ENCODE measurements at places on chromosomes 5 and 9.

GRCh38 chr5:40674661-40675235 lies 5.0 kb upstream of the PTGER4 start:
- no peak for DNase-seq

DNA sequence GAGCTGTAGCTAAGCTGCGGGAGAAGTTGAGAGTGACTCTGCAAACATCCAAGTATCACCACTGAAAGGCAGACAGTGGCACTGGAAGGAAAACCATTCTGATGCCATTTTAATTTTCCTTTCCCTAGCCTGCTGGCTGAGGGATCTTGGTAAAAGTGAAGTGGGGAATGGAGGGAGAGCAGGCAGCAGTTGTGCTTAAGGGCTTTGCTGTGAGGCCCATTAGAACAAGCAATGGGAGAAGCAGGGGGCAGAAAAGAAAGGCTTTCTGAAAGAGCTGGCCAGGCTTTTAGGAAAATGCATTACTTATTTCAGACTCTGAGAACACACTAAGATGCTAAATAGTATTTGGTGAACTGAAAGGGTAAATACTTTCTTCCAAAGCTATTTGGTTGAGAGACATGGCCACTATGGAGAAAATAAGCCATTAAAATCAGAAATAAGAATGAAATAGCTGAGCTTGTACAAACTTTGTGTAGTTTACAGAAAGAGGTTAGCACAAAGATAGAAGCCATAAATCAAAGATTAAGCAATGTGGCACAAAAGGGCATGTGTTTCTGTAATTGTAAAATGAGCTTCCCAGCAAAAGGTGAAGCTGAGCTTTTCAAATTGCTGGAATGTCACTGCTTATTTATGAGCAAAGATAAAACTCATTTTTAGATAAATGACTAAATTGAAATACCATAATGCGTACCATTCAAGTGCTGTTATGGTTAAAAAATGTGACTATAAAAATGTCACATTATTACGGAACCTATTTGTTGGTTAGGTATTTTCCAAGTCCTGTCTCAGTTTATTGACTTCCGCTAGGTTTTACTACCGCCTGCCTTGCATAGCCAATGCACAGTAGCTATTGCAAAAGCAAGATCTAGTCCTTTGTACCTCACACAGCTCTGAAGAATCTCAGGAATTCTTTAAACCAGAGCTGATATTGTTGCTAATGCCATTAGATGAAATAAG lies 20.8 kb downstream of the SNCAIP start:
- no peak for DNase-seq

DNA sequence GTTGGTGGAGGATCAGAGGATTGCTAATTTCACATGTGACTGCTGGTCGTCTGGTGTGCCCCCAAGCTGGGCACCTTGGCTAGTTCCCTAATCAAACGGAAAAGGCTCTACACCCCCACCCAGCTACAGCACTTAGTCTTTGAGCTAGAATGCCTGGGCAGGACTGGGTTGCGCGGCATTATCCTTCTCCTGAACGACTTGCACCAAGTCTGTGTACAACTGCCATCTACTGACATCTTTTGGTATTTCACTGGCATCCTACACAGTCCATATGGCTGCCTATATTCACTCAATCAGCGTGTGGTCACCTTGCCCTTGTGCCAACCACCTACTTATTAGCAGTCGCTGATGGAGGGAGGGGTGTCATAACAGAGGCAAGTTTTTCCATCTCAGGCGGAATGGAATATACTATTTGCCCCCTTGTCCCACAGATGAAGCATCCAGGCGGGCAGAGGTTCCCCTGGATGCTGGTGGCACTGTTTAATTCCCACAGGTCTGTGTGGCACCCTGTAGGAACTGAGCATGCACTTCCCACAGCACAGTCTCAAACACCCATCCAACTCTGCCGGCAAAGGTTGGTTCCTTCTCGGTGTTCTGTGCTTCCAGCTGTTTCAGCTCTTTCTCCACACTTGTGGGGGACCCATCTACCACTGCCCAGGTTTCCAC lies 150.1 kb downstream of the OSTF1 start:
- DNase-seq, result peak; percentile 61

- peak; percentile 66 for DNase-seq
These were observed 6.2 kb downstream of the NR6A1 start for GRCh38 chr9:124764774-124765438.

DNA sequence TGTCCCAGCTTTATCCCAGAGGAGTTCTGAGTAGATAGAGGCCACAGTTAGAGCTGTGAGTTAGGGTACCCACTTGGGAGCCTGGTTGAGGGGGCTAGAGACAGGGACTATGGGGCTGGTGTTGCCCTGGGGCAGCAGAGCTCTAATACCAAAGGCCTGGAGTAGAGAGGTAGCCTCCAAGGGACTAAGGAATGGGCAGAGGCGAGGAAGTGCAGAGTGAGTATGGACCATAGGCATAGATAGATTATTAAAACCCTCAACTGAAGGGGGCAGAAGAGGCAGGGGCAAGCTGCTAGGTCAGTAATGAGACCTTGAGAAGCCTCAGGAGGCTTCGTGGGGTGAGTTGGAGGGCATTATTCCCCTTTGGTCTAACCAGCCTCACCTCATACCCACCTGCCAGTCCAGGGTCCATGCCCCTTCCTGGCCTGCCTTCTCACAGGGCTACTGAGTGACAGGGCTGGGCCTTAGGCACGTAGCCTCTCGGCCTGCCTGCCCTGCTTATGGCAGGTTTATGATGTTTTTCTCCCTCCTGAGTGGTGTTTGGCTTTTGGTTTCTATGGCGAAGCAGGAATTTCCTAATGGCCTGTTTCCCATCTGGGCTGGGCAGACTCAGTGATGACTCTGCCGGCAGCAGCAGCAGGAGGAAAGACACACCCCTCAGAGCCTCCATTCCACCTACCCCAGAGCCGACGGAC lies 8.0 kb downstream of the PDLIM4 start:
- DNase-seq, result no peak

- no peak for DNase-seq
These were observed 65.8 kb upstream of the UNC5A start for GRCh38 chr5:176744584-176744965.

GRCh38 chr5:121797681-121798518 lies 53.8 kb upstream of the FTMT start:
- no peak for DNase-seq

DNA sequence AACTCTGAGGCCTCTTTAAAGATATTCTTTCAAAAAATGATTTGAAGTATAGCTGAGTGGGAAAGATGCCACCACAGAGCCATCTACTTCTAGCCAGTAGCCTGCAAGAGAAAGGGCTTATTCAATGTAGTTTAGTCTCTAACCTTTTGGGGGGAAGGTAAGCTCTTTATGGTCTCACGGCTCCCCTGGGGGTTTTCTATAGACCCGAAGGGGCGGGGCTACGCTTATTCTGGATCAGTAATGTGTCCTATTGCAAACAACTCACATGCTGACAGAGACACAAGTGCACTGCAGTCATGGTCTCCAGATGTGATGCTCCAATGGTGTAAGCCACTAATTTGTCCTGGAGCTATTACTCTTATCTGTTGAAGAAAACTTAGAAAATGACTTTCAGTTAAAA lies 53.4 kb upstream of the RPS23 start:
- no peak for DNase-seq

Data from NCI-H510A treated with DMSO at 0.1 percent for 48 hours (cell line).